Fibroblast of upper back skin (primary cell): ENCODE measurements at places on chromosomes 16 and 17.

DNA sequence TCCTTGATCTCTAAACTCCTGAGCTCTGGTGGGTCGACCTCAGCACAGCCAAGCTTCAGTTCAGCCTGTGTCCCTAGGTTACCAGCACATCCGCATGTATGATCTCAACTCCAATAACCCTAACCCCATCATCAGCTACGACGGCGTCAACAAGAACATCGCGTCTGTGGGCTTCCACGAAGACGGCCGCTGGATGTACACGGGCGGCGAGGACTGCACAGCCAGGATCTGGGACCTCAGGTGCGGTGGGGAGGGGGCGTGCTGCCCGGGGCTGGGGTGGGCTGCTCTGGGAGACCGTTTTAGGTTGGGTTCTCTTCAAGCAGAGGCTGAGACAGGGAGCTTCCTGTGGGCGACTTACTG is 1.1 kb downstream of the MLST8 start:
- DNase-seq: no peak

- DNase-seq: peak; percentile 75
These were observed 12.3 kb downstream of the FOXL1 start for GRCh38 chr16:86590501-86591144.

GRCh38 chr16:19817122-19817521 is 67.5 kb downstream of the GPRC5B start:
- no peak for DNase-seq

GRCh38 chr17:50051082-50051576 is 4.8 kb upstream of the ITGA3 start:
- DNase-seq: peak; percentile 89

DNA sequence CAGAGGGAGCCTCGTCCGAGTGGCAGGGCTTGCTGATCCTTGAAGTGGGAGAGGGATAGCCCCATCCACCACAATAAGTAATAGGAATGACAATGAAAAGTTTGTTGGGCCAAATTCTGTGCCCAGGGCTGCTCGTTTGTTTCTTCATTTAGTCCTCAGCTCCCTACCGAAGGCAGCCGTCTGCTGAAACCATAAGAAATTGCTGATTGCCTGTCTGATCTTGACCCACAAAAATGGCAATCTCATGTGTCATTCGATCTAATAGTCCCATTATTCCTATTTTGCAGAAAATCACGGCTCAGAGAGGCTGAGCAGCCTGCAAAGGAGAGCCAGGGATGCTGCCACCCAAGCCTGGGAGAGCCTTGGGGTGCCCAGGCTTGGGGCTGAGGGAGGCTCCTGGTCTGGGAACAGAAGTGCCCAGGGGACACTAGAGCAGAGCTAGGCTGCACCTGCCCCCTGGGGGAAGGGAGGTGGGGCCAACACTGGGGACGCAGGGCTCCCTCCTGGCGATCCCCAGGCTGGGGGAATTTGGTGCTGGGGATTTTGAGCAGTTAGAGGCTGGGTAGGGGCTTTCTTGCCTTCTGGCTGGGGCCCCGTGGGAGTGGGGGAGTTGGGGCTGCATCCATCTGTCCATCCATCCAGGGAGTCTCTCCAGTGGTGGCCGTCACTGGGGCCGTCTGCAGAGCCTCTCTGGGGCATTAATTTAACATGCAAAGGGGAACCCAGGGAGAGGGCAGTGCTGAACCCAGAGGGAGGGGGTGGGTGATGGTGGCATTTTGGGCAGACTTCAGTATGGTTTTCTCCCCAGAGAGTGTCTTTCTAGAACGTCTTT is 53.5 kb downstream of the SOCS1 start:
- peak; percentile 74 for DNase-seq

DNA sequence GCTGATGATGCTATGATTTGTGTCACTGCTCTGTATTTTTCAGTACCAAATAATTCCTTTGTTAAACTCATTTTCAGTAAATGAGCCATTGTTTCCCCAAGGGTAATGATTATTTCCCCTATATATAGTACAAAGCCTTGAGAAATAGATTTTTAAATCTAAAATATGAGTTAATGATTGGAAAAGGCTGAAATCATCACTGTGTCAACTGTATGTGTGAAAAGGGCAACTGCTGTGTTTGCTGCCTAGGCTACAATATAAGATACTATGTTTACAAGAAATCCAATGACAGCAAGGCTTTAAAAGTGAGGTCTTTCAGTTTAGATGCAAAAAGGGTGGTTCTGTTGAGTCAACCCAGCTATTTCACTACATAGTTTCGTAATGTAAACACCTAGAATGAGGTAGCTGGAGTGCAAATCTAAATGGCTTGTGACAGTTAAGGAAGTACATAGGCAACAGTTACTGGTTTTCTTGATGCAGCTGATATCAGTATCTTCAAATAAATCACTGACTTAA is 15.3 kb downstream of the NLK start:
- DNase-seq: no peak

- peak; percentile 81 for DNase-seq
These were observed 92.1 kb upstream of the ZNF750 start for GRCh38 chr17:82931699-82932517.

- DNase-seq: no peak
These were observed 21.4 kb upstream of the SPACA3 start for GRCh38 chr17:32970281-32970680.

GRCh38 chr16:84656649-84657048 is 8.3 kb downstream of the KLHL36 start:
- DNase-seq: no peak

GRCh38 chr16:1045310-1045992 is 27.1 kb upstream of the SSTR5 start:
- no peak for DNase-seq

DNA sequence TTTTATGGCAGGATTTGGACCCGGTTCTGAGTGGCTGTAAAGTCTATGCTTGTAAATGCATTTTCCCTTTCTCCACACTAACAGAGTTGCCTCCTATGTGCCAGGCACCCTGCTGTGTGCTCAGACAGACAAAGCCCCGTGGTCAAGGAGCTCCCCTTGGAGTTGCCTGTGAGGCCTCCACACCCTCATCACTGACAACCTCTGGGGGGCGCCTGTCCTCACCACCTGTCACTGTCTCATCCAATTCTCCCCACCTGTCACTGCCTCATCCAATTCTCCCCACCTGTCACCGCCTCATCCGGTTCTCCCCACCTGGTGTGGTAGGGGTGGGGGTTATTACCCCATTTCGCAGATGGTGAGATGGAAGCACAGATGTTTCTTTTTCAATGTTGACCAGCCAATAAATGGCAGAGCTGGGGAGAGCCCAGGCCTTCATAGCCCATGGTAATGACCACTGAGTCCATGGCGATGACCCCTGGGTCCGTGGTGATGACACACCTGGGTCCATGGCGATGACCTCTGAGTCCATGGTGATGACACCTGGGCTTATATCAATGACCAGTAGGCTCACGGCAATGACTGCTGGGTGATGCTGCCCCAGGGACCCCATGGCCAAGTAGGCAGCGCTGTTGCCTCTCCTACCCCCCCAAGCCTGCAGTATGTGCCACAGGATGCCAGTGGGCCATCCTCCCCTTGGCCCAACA is 150.1 kb downstream of the IRF8 start:
- no peak for DNase-seq

- no peak for DNase-seq
These were observed 1.1 kb downstream of the KCTD11 start for GRCh38 chr17:7352910-7353635.

DNA sequence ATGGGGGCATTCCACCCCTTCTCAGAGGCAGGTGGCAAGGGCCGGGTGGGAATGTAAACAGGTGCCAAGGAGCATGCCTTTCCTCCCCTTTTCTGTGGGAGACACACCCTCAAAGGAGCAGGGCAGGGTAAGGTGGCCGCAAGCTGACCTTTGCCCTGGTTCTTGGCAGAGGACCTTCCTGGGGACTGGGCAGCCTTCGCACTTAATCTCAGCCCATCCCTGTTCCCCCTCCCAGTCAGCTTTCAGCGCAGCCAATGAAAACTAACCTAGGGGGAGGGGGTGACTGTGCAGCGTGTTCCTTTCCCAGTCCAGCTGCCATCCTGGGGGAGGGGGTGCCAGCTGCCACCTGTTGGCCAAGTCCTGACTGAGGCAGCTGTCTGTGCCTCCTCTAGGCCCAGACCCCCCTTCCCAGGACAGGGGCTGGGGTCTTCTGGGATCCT is 2.8 kb downstream of the TRAF4 start:
- DNase-seq: no peak

DNA sequence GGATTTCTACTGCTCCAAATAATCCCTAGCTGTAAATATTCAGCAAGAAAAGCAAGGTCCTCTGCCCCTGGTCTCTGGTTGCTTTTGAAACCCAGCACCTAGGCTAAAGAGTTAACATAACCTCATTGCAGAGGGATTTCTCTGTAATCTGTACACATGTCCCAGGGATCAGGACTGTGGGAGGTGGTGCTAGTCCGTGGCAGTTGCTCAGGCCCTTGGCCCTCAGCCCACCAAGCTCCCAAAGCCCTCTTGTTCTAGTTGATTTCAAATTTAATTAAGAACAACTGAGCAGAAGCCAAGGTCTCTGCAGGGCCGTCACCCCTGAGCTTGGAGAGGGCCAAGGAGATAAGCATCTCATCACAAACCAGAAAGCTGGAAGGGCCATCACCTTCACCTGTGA is 181.1 kb downstream of the SOX9 start:
- DNase-seq: no peak

GRCh38 chr16:69474408-69474807 is 50.0 kb downstream of the CYB5B start:
- DNase-seq: peak; percentile 23

DNA sequence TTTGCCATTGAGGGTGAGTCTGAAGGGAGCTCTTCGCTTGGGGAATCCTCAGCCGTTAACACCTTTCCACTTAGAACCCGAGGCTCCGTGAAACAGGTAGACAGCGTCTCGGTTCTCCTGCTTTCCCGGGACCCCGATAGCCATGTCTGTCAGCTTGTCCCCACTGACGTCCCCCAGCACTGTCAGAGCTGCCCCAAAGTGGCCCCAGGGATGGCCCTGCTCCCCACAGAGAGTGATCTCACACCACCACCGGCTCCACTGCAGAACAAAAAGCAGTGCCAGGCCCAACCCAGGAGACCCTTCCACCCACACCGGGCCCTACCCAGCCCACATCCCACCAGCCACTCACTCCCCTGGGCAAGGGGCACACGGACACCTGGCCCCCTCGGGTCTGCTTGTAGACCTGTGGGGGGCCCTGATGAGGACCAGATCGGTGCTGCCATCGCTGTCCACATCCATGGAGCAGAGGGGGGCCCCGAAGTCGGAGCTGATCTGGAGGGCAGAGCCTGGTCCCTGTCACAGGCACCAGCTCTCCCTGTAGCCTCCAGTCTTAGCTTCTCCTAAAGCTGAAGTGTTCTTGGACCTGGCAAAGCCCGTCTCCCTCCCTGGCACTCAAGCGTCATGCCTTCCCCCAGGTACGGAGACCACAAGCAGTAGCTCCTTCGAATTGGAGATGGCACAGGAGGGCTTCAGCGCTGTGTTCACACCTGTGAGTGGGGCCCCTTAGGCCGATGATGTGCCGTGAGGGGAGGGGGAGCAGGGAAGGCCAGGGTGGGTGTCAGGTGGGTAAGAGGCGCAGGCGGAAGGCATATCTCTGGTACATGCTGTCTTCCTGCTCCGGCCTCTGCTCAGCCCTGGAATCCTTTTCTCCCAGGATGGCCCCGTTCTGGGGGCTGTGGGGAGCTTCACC is 6.5 kb downstream of the ITGAX start:
- DNase-seq: no peak
